Lung microvascular endothelial cell (primary cell): ENCODE measurements at places on chromosomes 12 and 14. TPM values are rescaled to one million over a fixed set of nuclear protein-coding genes. Genes with fewer than 3 reads are reported as not detected.

- no peak for DNase-seq
Observed at GRCh38 chr12:54653025-54653424, 4.9 kb upstream of the DCD start.

DNA sequence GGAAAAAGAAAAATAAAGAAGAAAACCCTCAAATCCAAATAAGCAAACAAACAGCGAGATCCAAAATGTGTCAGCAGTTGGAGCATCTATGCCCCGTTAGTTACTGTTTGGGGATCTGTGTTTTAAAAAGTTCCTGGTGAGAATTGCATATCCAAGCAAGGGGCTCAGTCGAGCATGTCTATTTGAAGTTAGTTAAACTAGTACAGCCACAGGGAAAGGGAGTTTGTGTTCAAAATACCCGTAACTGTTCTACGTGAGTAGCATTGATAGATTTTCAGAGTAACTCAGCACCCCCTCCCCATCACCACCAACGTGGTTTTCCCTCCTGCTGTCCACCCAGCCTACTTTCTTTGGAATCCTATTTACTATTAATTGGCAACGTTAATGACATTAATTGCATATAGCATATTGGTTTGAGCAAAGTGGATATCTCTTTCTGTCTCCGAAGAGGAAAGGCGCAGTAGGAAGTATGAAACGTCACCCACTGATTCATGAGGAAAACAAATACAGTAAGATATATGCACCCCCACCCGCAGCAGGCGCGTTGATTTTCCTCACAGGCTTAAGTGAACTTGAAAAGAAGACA is 1.5 kb downstream of the NPAS3 start:
- peak; percentile 16 for DNase-seq

- no peak for DNase-seq
Observed at GRCh38 chr14:95072310-95072905, 84.9 kb downstream of the DICER1 start.

GRCh38 chr14:26855077-26855753 is 257.4 kb upstream of the NOVA1 start:
- no peak for DNase-seq

DNA sequence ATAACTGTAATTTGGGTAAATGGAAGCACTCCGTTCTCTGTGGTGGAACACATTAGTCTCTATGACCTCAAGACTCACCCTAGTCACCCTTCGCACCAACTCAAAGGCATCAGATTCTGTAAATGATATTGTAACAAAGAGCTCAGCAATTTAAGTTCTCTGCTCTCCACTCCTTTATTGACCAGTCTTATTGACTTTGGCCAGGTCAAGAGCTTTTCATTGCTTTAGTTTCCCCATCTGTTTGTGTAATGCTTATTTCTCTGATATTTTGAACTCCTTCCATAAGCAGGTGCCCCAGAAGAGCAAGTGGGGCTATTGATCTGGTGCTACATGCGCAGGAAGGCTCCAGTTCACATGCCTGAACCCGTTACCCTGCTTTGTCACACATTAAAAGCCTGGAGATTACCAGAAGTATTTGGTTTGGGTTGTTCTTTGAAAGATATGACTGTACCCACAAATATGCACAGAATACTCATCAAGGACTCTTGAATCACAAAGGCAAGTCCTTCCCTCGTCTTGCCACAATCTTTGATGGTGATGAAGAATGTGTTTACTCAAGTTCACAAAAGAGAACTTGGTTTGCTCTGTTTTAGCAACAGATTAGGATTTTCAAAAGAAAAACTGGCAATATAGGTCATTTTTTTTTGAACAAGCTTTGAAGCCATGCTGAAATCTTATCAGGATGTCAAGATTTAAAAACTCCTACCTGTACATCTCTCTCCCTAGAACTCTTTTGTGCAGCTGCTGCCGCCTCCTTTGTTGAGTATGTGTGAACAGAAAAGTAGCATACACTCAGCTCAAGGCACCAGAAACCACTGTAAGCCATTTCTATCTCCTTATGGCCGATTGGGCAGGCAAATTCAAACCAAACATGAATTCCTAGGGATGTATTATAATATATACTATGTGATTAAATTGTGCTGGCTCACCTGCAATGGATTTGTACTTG is 193.9 kb downstream of the BCAT1 start:
- DNase-seq = no peak

DYNC1H1 gene
- 255 and 265 TPM in 2 replicates for total RNA-seq

NR1H4 gene
- total RNA-seq = not detected in 2 replicates
